ENCODE measurements at places on chromosomes 2 and 18. TPM values are rescaled to one million over a fixed set of nuclear protein-coding genes. Genes with fewer than 3 reads are reported as not detected.

The TEKT4 gene
- not detected for total RNA-seq

The C2orf66 gene
- total RNA-seq, result 0.25 TPM

The MYO7B gene
- total RNA-seq, result under 0.01 TPM

The NCKAP5 gene
- 9.3 TPM for total RNA-seq

The C18orf54 gene
- 11.8 TPM for total RNA-seq

The CD28 gene
- total RNA-seq, result 0.25 TPM

The SERPINB3 gene
- not detected for total RNA-seq

The UGT1A10 gene
- total RNA-seq, result not detected

The SPEG gene
- total RNA-seq, result 12.3 TPM
